ENCODE measurements at places on chromosomes 16 and 17.

GRCh38 chr17:66636111-66636510 is 198.8 kb upstream of the CACNG5 start:
- no peak for DNase-seq

GRCh38 chr16:2089706-2090480 is 42.1 kb downstream of the TSC2 start:
- DNase-seq, result no peak

DNA sequence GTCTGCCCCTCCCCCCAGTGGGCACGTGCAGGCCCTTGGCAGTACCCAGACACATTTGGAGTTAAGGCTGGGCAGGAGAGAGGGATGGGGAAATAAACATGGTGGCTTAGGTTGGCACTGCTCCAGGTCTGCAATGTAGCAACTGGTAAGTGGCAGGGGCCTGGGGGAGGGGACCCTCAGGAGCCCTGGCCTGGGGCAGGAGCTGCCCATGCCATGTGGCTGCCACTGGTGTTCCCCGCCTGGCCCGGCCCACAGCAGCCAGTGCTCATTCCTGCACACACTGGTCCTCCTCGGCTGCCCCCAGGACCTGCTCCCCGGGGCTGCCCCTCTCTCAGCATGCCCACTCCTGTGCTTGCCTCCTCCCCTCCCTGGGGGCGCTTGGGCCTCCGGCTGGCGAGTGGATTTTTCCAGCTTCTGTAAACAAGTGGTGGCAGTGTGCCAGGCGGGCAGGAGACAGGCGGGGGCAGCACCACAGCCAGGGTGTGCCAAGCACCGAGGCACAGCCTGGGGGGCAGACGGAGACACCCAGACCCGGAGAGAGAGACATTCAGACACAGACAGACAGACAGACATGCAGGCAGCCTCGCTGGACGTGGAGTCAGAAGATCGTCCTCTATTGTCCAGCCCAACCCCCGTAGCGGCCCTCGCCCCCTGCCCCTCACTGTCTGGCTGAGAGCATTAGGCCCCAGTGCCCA is 9.4 kb downstream of the THRA start:
- DNase-seq, result no peak

GRCh38 chr17:75241143-75241430 is 20.3 kb downstream of the GGA3 start:
- DNase-seq, result no peak

GRCh38 chr17:44006272-44006597 is 1.8 kb downstream of the NAGS start:
- no peak for DNase-seq

- DNase-seq, result no peak
Measured at GRCh38 chr17:68302066-68302564, 10.8 kb downstream of the ARSG start.

DNA sequence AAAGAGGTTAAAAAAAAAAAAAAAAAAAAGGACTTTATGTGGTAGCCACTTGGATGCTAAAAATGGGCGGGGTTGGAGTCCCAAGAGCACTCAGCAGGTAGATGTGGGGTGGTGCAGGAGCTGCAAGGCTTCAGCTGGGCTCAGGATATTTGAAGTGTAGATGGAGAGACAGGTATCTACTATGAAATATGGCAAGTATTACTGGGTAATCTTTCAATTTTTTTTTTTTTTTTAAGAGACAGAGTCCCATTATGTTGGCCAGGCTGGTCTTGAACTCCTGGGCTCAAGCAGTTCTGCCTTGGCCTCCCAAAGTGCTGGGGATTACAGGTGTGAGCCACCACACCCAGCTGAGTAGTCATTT is 7.6 kb downstream of the TUFM start:
- no peak for DNase-seq

DNA sequence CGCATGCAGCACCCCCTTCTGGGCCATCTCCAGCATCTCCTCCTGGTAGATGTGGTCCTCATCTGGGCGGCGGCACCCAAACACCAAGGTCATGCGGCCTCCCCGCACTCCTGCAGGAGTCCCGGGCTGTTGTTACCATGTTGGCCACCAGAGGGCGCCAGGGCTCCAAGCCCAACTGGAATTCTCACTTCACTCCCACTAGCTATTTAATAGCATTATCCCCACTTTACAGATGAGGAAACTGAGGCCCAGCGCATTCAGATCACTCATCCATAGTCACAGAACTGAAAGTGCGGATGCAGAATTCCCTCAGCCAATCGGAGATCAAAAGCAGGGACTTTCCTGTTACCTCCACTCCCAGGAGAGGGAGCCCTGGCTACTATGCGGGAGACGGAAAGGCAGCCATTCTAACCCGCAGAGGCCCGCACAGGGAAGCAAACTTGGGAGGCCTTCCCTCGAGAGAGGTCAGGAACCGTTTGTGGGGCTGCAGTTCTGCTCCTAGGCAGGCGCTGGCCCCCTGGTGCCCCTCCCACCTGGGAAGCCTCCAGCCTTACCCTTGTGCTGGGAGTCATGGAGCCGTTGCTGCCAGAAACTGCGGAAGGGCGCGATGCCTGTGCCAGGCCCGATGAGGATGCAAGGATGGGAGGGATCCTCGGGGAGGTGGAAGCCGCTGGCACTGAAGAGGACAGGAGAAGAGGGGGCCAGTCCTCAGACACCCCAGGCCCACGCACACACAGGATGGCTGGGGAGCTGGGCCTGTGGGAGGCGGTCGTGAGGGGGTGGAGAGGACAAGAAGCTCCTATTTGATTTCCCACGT is 40.1 kb downstream of the NOS2 start:
- peak; percentile 19 for DNase-seq

DNA sequence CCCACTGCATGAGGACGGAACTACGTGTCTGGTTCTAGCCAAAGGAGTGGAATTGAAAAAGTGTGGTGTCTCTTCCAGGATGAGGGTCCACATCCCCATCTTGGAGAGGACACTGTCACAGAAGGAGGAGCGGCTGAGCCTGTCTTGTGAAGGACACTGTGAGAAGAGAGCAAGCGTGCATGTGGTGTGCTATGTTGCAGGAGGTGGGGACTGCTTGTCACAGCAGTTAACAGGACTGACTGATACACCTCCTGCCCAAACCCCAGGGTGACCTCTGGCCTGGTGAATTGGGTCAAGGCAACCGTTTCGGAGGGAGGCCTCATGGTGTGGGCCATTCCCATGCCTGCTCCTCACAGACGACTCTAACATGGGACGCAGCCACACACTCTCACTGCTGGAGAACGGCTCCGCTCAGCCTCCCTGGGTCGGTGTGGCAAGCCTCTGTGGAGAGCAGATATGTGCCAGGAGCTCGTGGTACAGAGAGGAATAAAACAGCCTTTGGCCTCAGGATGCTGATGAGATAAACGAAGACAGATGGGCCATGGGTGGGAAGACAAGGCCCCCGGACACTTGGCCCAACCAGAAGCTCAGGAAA is 56.4 kb upstream of the RBFOX3 start:
- DNase-seq, result no peak

GRCh38 chr16:53503991-53504663 is 1.1 kb upstream of the AKTIP start:
- no peak for DNase-seq

DNA sequence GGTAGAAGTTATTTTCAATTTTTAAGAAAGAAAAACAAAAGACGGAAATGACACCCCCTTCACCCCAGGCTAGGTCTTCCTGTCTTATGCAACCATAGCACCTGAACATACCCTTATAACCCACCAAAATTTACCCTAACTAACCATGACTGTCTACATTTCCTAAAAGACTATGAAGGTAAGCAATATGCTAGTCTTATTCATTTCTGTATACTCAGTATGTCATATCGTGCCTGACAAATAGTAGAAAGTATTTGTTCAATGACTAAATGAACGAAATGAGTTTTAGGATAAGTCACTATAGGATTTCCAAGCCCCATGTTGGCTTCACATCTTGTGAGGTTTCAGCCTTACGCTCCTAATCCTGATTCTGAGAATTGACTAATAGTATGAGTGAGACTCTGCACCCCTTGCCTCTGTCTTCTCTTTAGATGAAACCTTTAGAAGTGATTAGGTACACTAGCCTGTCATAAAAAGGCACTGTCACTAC is 6.5 kb downstream of the ADAT1 start:
- DNase-seq, result no peak

- DNase-seq, result no peak
Measured at GRCh38 chr17:72514891-72515290, 394.1 kb downstream of the SOX9 start.

- DNase-seq, result no peak
Measured at GRCh38 chr16:56907401-56907800, 24.5 kb upstream of the HERPUD1 start.

DNA sequence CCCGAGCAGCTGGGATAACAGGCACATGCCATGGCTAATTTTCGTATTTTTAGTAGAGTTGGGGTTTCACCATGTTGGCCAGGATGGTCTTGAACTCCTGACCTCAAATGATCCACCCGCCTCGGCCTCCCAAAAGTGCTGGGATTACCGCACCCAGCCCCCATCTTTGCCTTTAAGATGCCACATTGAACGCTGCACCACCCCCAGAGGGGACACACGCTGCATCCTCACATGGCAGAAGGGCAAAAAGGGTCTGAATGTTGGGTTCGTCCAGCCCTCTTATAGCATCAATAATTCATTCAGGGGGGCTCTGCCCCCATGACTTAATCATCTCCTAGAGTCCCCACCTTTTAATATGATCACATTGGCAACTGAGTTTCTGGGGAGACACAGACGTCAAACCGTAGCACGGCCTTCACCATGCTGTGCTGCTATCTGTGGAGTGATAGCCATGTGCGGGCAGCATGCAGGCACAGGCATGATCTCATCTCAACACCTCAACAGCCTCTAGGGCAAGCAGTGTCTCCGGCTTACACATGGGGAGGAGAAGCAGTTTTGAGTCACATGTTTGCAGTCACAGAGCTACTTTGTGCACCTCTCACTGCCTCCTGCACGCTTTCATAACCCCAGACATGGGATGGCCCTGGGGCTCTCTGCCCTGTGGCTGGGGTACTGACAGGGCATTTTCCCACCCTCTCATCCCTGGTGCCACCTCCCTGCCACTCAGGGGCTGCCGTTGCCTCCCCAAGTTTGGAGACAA is 30.0 kb downstream of the IL21R start:
- no peak for DNase-seq

GRCh38 chr17:66829883-66830282 is 5.0 kb upstream of the CACNG5 start:
- DNase-seq, result no peak

GRCh38 chr17:49501496-49501895 is 6.4 kb downstream of the NGFR start:
- DNase-seq, result no peak

DNA sequence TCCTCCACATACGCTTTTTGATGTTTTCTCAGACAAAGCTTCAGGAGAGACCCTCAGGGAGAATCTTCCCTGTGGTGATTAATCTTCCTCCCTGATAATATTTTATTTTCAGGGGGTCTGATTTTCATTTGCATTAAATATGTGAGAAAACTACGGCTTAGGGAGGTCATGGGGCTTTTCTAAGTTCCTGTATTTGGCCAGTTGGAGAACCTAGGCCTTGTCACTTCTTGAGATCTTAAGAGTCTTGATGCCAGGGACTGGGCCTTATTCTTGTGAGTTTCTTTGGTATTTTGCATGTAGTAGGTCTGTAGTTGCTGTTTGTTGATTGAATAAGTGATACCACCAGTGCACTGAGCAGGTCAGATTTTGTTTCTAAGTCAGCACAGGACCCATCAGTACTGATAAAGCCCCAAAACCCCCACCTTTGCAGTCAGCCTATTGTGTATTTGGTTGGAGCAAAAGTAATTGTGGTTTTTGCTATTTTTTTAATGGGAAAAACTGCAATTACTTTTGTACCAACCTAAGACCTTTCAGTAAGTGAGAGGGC is 130.1 kb downstream of the PRKCA start:
- DNase-seq, result no peak

- DNase-seq, result no peak
Measured at GRCh38 chr16:27917949-27918348, 145.6 kb downstream of the GSG1L start.

GRCh38 chr17:9672691-9673090 is 27.4 kb downstream of the USP43 start:
- DNase-seq, result no peak
